Stimulated activated CD4-positive, alpha-beta T cell treated with anti-CD3 and anti-CD28 coated beads, Interleukin-4, amount 100 ng/mL, for 1 hour (primary cell): ENCODE measurements at places on chromosomes 5 and 9.

- no peak for DNase-seq
These were observed 7.5 kb downstream of the OR1K1 start for GRCh38 chr9:122807271-122807900.

DNA sequence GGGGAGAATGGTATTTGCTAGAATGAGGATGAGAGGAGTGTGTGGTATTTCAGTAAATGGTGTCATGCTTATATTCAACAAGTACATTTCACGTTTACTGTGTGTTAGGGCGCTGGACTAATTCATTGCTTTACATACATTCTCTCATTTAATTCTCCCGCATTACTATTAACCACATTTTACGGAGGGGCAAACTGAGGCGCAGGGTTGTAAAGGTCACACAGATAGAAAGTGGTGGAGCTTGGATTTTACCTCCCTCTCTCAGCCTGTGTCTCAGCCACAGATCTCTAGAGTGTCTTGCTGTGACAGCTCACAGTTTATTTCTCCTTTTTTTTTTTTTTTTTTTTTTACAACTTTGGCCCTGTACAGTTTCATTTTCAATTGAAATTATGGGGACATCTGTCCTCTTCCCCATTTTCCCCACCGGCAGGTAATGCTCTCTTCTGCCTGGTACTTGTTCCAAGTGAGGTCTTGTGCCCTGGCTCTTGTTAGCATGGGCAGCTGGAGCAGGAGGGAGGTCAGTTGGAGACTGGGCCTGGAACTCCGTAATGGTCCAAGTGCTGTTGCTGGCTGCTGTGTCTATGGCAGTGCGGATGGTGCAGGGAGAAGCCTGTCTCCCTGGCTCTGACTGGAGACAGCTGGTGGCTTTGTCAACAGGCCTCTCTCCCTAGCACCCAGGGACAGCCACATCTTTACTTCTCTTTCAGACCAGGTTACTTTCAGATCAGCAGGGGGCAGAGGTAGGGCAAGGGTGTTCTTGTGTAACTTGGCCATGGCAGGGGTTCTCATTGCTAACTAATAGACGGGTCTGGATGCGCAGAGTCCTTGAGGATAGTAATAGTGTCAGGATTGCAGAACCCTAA, 20.5 kb upstream of the NDST1 start:
- DNase-seq = no peak

DNA sequence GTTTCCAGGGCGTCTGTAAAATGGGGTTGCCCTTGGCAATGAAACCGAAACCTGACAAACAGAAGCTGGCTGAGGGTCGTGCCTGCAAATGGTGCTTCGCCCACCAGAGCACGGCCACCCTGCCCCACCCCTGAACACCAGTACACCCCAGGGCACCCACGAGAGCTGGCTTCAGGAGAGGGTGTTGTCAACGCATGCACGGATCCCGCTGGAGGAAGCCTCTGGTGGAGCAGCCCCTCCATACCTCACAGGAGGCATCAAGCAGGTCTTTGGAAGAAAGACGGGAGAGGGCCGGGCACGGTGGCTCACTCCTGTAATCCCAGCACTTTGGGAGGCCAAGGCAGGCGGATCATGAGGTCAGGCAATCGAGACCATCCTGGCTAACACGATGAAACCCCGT, 8.6 kb downstream of the SLC6A3 start:
- DNase-seq = no peak

DNA sequence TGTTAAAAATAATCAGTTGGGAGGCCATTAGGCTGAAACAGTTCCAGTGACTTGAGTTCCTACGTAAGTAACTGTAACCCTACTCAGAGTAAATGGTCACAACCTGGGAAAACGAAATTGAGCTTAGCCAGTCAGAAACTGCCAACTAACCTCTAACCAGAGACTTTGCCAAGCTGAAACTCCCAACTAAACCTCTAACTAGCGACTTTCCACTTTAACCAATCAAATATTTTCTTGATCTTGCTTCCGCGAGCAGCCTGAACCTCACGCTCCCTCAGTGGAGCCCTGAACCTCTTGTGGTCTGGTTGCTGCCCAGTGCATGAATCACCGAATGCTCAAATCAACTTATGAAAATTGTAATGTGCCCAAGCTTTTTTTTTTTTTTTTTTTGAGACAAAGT, 156.2 kb downstream of the MED10 start:
- DNase-seq = no peak

DNA sequence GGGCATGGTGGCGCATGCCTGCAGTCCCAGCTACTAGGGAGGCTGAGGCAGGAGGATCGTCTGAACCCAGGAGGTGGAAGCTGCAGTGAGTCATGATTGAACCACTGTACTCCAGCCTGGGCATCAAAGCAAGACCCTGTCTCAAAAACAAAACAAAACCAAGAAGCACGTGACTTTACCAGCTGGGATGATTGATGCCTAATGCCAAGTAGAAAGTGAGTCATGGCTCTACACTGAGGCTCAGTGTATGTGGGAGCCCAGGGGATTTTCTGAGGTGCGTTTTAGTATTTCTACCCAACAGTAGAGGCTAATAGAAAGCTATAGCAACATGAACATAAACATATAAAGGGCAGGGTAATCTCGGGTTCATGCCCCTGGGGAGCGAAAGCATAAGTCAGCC, 13.9 kb upstream of the BRD3OS start:
- no peak for DNase-seq

- DNase-seq = no peak
These were observed 45.4 kb upstream of the CAST start for GRCh38 chr5:96616801-96617200.
